ENCODE measurements at places on chromosomes 11 and 22. TPM values are rescaled to one million over a fixed set of nuclear protein-coding genes. Genes with fewer than 3 reads are reported as not detected.

- no peak for DNase-seq
These were observed 12.8 kb downstream of the CAPN1 start for GRCh38 chr11:65194564-65194963.

The HEPHL1 gene
- 0.13 TPM for total RNA-seq

DNA sequence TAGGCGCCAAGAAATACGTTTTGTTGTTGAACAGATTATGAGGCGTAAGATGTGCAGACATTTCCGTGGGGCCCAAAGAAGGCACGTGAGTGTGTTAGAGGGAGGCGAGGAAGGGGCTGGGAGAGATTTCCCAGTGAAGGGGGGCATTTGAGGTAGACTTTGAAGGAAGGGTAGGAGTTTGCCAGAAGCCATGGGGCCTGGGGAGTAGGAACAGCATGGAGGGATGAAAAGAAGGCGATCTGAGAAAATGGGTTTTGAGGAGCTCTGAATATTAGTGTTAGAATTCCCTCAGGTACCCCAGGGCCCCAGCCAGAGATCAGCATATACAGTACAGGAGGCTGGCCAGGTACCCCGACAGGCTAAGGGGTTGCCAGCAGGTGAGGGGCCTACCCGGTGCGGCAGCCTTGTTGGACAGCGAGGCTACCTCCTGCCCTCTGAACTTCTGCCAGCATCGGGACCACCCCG lies 414 bp upstream of the MIEF1 start:
- DNase-seq: no peak

GRCh38 chr11:113992459-113993110 lies 17.7 kb downstream of the HTR3A start:
- no peak for DNase-seq

The SLC37A2 gene
- total RNA-seq: 2.2 TPM

The CNIH2 gene
- 12.2 TPM for total RNA-seq
